NCI-H1417 treated with DMSO at 0.1 percent for 48 hours (cell line): ENCODE measurements at places on chromosomes 4 and X.

DNA sequence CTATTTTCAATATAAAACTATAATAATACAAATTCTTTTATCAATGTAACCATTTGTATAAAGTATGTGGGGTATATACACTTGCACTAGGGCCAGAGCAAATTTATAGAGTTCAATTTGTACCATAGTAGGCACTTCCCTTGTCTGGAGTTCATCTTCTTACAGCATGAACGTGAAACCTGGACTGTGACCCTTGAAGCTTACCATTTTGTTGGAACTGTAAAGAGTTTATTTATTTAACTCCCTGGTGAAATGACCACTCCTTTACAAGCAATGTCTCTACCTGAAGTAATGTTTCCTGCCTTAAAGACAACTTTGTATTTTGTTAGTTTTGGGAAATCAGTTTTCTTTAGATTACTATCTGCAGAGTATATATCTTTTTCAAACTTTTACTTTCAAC, 188.2 kb downstream of the ARAP2 start:
- DNase-seq, result no peak

- no peak for DNase-seq
Observed at GRCh38 chr4:82560853-82561785, 669 bp downstream of the TMEM150C start.

DNA sequence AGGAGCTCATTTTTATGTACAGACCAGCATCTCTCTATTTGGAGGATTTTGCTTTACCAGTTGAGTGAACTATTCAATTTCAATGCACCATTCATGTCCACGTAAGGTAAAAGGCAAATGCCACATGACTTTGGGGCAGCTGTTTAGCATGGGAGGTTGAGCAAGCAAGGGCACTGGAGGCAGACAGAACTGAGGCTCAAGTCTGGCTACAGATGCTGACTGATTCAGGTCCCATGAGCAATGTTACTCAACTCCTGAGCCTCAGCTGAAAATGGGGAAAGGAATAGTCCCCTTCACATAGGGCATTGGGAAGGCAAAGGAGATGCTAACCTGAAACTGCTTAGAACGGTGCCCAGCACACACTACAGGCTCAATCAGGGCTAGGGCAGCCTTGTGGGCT, 93.0 kb upstream of the MTM1 start:
- DNase-seq, result no peak

DNA sequence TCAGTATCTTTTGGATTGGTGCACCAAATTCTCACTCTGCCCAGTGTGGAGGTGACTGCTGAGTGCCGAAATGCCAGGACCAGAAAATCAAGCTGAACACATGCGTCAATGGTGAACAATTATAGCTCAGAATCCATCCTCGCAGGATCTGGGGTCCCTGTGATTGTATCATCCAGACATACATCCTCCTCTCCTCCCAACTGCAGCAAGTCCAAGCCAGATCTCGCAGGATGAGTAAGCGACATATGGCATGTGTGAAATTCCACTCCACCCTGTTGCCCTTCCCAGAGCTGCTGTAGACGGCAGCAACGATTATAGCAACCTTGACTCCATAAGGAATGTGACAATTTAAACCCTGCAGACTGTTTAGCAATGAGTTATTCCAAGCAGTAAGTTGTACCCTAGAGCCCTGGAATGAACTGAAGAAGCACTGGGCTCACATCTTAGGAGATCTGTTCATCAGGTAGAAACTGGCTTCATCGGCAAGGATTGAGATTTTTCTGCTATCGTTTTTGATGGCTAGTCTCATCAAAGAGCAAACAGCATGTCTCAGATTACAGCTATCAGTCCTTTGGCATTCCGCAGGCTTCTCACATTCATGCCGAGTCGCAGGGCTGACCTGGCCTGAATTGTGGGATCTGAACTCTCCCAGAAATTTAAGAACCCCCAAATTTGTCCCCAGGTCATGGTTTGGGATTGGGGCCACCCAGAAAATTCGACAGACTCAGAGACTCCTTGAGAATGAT, 35.5 kb upstream of the SORBS2 start:
- DNase-seq, result no peak

DNA sequence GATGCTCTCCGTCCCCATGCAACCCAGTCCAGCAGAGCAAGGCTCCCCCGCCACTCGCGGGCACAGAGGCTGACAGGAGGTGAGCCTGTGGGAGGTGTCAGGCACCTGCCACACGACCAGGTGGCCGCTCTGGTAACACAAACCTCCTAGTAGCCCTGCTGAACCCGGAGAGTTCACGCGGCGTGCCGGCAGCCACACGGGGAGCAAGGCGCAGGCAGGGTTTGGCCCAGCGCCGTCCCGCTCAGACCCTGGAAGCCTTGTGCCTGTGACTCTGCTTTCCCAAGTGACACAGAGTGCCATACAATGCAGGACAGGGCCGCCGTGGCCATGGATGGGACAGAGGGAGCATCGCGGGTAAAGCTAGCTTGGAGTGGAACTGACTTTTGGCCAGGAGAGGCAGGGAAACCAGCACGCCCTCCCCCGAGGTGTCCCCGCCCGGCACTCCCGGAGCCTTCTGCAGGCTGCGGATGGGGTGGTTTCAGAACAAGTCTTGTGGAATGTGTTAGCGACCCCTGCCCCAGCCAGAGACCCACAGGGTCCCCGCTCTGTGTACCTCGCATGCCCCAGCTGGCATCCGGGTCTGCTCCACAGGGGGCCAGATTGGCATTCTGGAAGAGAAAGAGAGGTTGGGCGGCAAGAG, 44.7 kb upstream of the AFAP1 start:
- no peak for DNase-seq

DNA sequence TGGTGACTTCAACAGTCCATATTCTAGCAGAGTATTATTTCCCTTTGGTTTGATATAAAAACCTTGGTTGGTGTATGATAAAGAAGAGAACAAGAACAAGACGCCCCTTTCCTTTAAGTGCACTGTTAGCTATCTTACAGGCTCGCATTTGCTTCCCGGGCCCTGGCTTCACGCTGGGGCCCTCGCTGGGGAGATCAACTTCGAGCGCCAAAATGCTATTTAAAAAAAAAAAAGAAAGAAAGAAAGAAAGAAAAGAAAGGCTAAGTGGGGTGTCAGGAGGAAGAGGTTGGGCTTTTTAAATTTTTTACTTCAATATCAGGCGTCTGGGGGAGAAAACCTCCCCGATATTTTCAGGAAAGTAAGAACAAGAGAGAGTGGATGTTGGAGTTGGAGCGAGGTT, 11.7 kb downstream of the ARX start:
- no peak for DNase-seq

DNA sequence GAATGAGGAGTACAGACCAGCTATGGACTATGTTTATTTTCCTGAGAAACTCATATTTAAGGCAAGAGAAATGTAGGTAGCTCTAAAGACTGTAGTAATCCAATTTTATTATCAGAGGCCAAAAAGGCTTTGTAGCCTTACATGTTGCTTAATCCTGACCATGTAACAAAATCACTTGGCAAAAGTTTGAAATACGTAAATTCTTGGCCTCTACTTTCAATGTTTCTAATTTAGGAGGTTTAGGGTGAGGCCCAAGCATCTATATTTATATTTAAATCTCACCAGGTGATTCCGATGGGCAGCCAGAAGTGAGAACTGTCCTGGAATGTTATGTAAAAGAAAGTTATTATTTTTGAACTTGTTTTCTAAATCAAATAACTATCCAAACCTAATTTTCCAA, 289.7 kb downstream of the IL1RAPL1 start:
- no peak for DNase-seq

- no peak for DNase-seq
Observed at GRCh38 chrX:136899221-136899620, 18.7 kb upstream of the RBMX start.

- DNase-seq, result no peak
Observed at GRCh38 chrX:48909703-48910294, 1.6 kb downstream of the SLC35A2 start.

DNA sequence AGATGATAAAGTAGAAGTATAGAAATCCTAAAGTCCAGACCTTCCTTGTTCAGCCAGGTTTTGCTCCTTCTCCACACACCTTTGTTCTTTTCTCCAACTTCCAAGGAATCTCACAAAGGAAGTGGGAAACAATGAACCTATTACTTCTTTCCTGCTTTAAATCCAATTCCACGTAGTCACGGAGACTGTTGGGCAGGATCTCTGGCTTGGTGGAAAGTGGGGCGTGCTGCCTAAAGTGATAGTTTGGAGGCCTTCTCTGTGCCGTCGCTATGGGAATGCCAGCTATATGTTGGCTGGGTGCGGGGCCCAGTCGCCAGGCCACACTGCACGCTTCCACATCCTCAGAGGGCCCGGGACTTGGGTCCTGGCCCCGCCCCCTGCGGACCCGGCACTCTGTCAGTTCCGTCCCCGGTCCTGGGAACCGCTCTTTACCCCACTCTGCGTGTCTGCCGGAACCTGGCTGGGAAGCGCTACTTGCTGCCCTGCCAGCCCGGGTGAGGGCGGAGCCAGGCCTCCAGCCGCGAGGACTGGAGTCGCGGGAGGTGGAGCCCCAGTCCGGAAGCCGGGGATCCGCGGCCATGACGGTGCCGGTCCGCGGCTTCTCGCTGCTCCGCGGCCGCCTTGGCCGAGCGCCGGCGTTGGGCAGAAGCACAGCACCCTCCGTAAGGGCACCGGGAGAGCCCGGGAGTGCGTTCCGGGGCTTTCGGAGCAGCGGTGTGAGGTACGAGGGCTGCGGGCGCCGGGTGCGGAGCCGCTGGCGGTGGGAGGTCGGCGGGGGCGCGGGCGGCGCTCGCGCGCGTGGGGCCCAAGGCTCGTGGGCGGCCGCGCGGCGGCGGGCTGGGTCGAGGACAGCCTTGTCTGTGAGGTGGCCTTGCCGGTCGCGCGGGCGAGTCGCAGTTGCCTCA, at the start of gene MTHFD2L:
MTHFD2L (plus strand) TSS at position 558 of the 905 bp plus-strand sequence; CDS start at position 579, 21 bp downstream.
- peak; percentile 44 for DNase-seq

GRCh38 chr4:189858435-189858834, 82.2 kb upstream of the FRG1 start:
- no peak for DNase-seq

- DNase-seq, result no peak
Observed at GRCh38 chr4:120659616-120660170, 262.8 kb downstream of the PRDM5 start.

DNA sequence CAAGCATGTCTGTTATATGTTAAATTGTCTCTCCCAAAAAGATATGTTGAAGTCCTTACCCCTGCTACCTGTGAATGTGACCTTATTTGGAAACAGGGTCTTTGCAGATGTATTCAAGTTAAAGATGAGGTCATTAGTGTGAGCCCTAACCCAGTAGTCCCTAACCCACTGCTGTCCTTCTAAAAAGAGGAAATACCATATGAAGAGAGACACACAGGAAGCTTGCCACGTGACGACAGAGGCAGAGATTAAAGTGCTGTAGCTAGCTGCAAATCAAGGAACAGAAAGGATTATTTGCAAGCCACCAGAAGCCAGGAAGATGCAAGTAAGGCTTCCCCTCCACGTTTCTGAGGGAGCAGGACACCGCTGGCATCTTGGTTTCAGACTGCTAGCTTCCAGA, 150.1 kb downstream of the HNRNPD start:
- no peak for DNase-seq

DNA sequence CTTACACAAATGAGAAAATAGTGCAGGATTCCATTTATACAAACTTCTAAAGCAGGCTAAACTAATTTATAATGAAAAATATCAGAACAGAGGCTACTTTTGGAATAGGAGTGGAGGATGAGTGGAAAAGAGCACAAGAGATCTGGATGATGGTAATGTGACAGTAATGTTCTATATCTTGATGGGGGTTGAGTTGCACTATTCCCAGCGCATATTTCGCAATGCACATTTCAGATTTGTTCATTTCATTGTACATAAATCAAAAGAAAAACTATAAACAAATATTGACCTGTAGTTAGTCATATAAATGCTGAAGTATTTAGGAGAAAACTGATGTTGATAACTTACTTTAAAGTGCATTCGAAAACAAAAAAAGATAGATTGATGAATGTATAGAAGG, 177.0 kb upstream of the MAOA start:
- DNase-seq, result no peak

GRCh38 chr4:147862043-147862692, 130.3 kb downstream of the ARHGAP10 start:
- DNase-seq, result no peak

- no peak for DNase-seq
Observed at GRCh38 chr4:5808081-5808741, 84.7 kb downstream of the CRMP1 start.

DNA sequence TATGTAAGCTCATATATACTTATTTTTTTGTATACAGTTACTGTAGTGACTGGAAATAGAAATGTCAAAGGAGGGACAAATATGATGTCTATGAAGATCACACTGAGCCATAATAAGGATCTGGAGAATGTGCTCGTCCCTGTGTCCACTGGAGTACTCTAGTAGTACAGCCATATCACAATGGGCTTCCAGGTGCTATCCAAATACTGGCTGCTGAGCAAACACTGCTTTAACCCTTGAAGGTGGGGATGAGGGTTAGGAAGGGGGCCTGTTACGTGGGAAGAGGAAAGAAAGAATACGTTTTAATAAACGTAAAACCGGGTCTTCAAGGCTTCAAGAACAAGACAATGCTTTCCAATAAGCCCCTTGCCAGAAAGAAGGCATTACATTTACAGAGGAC, 29.8 kb upstream of the TMEM150C start:
- DNase-seq, result no peak

DNA sequence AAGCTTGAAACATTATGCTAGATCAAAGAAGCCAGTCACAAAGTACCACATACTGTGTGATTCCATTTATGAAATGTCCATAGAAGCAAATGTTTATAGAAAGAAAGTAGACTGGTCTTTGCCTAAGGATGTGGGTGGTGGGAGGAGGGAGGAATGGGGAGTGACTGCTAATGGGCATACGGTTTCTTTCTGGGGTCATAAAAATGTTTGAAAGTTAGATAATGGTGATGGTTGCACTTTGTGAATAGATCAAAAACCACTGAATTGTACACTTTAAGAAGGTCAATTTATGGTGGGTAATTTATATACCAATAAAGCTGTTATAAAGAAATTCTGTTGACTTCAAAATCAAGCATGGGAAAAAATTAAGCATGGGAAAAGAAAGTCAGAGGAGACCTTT, 56.6 kb downstream of the FAM13A start:
- DNase-seq, result no peak

DNA sequence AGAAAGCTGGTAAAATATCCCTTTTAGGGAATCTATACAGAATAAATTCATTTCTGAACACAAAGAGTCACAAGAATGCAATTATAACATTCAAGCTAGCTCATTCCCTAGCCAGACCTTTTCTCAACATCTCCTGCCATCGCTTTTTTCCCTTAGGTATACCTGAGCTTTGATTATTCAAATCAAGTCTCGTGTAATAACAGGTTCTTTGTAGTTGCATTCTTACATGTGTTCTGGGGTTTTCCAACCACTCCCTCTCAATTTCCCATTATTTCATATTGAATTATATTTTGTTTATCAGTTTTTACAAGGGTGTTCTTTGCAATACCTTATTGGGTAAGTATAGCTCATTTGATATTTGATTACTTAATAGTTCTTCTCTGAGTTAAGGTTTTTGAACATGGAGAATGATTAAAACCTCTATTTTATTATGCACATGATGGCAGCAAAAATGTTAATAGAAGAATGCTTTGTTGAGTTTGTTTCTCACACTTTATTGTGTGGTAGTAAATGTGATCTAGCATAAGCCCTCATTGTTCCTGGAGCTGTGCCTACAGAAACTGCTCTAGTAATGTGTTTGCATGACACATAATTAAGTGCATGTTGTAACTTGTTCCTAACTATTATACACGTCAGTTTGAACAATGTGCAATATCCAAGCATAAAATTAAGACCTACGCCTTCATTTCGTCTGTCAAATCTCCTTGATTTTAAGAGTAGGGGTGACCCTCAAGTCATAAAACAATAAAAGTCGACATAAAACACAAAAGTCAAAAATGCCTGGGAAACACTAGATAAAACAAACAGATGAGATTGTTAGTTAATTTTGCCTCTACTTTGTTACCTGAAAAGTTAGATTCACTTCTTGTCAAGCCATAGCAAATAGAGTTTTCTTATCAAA, 124.0 kb upstream of the POF1B start:
- DNase-seq, result peak; percentile 70

GRCh38 chrX:48688531-48689150, 5.0 kb downstream of the WAS start:
- DNase-seq, result no peak
